EH (cell line): ENCODE measurements at places on chromosomes 2 and 18.

GRCh38 chr2:235314371-235314930 is 179.4 kb upstream of the AGAP1 start:
- peak; percentile 5 for DNase-seq

- DNase-seq, result peak; percentile 31
Measured at GRCh38 chr2:173596244-173596643, 241.6 kb downstream of the CDCA7 start.

- DNase-seq, result peak; percentile 29
Measured at GRCh38 chr2:47636596-47637264, 146.2 kb upstream of the MSH6 start.

DNA sequence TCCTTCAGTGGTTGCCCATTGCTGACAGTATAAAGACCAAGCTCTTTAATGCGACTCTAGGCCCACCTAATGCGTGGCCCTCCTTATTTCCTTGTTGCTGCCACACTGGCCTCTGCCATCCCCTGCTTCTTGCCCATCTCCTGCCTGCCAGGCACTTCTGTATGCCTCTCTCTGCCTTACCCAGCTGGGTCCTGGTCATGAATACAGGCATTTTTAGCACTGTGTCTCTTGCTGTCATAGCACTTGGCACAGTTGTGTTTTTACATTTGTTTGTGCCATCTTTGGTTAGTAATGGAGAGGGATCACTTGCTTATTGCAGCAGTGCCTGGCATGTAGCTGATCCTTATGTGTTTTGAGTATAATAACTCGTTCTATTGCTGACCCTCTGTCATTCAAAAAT is 38.7 kb downstream of the MAP4K4 start:
- no peak for DNase-seq

- no peak for DNase-seq
Measured at GRCh38 chr2:124320051-124320688, 295.1 kb downstream of the CNTNAP5 start.

DNA sequence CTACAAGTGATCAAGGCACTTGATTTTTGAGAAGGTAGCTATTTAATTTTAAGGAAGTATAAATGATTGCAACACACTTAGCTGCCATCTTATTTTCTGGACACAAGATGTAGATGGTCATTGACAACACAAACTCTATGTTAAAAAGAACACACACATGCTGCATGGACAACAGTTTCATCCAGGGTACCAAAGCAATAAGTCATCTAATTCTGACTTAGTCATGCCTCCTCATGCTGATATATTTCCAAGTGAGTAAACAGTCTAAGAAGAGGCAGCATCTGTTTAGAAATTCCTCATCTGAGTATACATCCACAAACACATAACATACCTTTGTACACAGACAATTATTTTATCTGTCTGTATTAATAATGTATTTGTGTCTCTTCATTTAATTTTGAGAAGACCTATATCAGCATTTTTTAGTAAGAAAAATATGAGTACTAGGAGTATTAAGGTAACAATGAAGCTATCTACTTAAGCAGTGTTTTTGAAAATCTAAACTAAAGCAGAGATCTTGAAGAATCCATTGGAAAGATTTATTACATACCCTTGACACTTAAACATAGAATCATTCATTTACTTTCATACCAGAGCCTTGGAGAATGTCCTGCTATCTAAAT is 84.9 kb downstream of the SCN1A start:
- DNase-seq, result peak; percentile 7

GRCh38 chr2:227414846-227415245 is 27.1 kb upstream of the SCYGR1 start:
- DNase-seq, result peak; percentile 52

DNA sequence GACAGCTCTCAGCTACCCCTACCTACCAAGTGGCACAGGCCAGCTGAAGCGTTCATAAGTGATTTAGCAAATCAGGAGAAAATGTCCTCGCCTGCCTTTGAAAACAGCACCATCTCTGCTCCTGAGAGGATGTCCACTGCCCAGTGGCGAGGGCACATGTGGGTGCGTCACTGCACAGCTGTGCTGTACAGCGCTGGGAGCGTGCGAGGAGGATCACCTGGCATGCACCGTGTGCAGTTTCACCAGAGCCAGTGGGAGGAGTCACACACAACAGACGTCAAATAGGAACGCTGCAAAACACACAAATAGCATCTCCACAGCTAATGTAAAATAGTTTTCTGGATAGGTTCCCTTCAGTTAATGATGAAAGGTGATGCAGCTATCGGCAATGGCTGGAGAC is 154.1 kb downstream of the HDAC4 start:
- DNase-seq, result no peak

DNA sequence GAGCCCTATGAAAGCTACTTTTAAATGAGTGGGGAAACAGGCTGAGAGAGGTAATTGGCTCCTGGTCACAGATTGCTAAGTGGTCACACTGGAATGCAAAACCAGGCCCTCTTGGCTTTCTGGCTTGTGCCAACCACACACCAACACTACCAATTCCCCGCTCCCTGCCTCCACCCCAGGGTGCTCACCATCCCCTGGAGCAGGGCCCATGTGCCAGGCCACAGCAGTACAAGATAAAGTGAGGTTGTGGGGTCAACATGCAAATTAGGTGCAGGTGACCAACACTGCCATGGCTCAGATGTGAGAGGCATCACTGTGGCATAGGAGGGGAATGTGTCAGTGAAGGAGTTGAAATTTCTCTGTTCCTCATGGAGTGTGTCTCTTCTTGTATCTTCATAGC is 312.5 kb downstream of the MYCN start:
- no peak for DNase-seq

- no peak for DNase-seq
Measured at GRCh38 chr2:201258666-201259615, 1.4 kb upstream of the CASP8 start.

DNA sequence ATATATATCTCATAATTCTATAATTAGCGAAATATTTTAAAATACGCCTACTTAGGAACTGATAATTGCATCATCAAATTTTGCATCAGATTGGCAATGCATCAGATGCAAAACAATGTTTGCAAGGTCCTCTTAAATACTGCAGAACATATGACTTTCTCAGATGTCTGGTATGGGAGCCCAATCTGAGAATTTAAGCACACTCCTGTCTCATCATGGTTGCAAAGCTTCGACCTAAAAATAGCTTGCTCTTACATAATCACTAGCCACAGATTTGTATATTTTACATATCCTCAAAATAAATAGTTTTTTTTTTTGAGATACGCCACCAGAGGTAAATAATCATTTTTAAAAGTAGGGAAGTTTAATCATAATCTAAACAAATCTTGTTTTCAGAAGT is 123.2 kb downstream of the CABYR start:
- peak; percentile 43 for DNase-seq

- no peak for DNase-seq
Measured at GRCh38 chr2:107747964-107748583, 78.6 kb upstream of the RGPD4 start.

- DNase-seq, result no peak
Measured at GRCh38 chr2:229559986-229560385, 154.4 kb downstream of the DNER start.

GRCh38 chr2:16071039-16071864 is 130.9 kb downstream of the MYCN start:
- DNase-seq, result no peak

DNA sequence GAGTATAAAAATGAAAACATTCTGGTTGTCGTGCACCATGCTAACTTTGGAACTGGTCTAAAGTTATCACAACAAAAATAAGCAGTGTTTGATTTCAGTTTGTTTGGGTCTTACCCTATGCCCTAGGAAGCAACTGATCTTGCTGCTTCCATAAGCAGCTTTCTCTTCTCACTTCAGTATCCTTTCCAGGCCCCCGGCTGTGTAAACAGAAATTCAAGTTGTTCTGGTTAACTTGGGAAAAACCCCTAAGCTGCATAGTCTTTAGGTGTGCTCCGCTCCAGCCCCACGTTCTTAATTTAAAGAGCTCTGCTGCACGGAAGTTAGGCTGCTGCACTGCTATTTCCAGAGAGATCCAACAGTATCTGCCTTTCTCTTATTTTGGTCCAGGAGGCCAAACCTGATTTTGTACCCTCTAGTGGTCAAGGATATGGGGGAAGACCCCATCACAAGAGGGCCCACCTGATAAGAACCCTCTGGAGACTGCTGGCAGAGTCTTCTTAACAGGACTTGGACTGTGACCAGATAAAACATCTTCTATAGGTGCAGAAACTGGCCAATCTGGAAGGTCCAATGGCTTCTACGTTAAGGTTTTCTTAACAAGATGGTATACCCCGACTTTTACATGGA is 69.1 kb downstream of the FEZ2 start:
- DNase-seq, result no peak

DNA sequence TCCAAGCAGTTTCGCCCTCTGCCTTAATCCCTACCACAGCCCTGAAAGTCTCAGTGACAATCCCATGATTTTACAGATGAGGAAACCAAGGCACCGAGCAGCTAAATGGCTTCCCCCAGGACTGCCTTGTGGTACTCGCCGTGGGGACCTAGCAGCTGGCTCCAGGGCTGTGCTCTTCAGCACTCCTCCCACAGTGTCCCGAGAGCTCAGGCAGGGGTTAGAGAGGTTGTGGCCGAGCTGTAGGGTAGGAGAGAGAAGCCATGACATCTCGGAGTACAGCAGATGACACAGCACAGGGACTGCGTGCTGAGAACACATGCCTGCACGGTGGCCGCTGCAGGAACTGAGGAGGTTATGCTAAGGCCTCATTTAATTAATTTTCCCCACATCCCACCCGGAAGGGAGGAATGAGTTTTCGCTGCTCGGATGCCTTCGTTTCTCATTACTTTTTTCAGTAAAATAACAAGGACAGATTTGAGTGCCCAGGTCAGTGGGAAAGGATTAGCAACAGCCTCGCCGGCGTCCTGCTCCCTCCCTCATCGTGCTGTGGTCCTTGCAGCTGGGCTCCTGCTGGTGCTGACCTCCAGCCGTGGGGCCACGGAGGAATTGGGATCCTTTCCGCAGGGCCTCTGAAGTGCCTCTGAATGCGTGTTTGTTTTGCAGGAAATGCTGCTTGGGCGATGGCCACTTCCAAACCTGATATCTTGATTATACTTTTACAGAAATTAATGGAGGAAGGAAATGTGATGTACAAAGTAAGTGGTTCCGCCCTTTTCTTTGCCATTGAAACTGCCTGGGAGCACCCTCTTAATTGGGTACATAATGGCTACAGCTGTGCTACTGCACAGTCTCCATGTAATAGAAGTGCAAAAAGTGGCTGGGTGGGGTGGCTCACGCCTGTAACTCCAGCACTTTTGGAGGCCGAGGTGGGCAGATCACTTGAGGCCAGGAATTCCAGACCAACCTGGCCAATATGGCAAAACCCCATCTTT is 61.2 kb downstream of the WDSUB1 start:
- no peak for DNase-seq

- peak; percentile 27 for DNase-seq
Measured at GRCh38 chr2:136932700-136933099, 167.4 kb downstream of the THSD7B start.

DNA sequence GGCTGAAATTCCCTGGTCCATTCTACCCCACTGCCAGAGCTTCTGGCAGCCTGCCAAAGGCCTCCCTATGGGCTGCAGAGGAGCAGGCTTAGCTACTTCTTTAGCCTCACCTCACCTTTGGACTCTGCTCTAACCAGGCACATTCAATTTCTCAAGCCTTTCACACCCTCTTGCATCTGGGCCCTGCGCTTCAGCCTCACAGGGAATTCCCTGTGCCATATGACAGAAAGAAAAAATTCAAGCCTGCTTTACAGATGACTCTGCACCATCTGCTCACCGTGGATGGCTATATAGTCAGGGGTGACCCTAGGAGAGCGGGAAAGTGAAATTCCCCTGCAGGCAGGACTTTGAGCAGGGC is 62.5 kb downstream of the REEP1 start:
- peak; percentile 26 for DNase-seq

GRCh38 chr2:45964223-45964841 is 312.9 kb downstream of the PRKCE start:
- peak; percentile 91 for DNase-seq

DNA sequence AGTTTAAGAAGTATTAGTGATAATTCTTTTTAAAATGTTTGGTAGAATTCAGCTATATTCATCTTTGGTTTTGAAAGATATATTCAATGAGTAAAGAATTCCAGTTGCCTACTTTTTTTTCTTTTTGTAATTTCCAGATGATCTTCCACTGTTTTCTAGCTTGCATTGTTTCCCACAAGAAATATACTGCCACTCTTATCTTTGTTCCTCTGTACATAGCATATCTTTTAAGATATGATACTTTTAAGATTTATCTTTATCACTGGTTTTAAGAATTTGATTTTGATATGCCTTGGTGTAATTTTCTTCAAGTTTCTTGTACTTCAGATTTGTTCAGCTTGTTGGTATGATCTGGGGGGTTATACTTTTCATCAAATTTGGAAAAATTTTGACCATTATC is 374.4 kb downstream of the PLCL1 start:
- DNase-seq, result no peak

- no peak for DNase-seq
Measured at GRCh38 chr2:120209427-120210269, 13.6 kb downstream of the TMEM185B start.

DNA sequence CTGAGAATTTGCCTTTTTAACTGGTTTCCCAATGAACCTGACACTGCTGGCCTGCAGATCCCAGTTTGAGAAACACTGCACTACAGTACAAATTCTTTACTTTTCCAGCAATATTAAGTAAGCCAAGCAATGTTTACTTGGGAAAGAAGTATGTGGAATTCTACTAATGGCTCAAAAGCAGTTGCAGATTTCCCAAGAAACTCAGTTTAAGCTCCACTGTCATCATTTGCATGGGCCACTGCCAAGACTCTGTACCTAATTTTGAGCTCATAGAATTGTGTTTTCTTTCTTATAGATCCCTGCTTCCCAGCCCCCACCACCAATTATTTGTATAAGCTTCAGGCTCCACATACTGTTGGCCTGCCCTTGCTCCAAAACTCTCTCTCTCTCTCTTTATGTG is 676.1 kb downstream of the RNF144A start:
- DNase-seq, result peak; percentile 1

DNA sequence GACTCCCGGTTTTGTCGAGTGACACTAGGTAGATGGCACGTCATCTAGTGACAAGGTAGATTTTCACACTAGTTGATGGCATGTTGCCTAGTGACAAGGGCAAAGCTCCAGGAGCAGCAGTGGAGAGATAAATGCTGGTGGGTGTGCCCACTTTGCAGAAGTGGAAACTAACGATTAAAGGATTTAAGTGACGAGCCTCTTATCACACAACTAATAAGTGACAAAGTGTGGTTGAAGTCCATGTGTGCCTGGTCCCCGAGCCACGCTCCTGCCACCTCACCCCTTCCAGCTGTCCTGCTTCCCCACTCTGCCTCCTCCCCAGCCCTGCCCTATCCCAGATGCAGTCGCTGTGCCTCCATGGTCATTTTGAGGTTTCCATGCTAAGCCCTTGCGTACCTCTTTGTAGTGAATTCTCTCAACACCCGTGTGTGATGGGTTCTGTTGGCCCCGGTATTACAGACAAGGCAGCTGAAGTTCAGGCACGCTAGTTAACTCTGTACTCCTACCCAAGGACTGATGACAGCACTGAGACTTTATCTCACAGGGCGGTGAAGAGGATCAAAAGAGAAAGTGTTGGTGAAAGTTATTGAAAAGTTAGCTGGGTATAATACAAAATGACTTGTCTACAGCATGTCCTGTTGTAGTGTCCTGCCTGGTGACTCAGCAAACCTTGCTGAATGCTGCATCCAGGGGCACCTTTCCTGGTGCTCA is 113.4 kb upstream of the GLI2 start:
- no peak for DNase-seq
